ENCODE measurements at places on chromosomes 16 and 17.

GRCh38 chr17:77247048-77247541, 106.3 kb downstream of the SEC14L1 start:
- peak; percentile 73 for DNase-seq

DNA sequence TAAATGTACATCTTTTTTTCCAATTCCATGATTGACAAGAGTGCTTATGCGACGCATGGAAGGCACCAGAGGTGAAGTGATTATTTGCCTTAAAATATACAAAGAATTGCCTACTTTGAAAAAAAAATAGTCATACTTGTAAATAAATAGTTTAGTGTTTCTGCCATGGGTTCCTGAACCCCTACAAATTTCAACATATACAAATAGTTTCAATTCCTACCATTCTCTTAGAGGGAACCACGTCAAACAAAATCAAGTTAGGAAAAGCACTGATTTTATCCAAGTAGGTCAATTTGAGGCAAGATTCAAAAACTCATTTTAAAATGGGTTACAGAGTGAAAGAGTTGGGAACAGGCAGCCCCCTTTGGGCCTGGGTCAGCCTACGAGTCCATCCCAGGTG, 11.7 kb downstream of the CMTM3 start:
- no peak for DNase-seq

DNA sequence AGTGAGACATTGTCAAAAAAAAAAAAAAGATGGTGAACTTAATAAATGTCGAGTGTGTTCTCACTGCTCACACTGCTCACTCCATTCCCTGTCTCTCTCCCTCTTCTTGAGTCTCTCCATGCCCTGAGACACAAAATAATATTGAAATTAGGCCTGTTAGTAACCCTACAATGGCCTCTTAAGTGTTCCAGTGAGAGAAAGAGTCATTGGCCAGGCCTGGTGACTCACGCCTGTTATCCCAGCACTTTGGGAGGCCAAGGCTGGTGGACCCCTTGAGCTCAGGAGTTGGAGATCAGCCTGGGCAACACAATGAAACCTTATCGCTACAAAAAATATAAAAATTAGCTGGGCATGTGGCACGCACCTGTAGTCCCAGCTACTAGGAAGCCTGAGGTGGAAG, 16.2 kb upstream of the CSF3 start:
- DNase-seq = no peak

- DNase-seq = no peak
Observed at GRCh38 chr17:78610951-78611511, 33.8 kb upstream of the DNAH17 start.

DNA sequence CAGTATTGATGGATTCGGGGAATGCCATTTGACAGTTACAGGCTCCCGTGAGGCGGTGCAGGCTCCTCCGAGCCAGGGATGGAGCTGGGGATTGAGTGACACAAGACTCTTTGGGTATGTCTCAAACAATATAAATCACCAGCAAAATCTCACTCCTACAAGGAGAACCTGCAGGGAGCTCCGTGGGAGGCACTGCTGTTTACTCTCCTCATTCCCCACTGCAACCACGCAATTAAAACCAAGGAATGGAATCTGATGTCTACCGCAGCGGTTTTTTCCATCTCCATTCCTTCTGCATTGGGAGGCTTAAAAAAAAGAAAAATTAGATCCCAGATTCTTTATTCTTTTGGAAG, 157.9 kb downstream of the WWOX start:
- DNase-seq = no peak

DNA sequence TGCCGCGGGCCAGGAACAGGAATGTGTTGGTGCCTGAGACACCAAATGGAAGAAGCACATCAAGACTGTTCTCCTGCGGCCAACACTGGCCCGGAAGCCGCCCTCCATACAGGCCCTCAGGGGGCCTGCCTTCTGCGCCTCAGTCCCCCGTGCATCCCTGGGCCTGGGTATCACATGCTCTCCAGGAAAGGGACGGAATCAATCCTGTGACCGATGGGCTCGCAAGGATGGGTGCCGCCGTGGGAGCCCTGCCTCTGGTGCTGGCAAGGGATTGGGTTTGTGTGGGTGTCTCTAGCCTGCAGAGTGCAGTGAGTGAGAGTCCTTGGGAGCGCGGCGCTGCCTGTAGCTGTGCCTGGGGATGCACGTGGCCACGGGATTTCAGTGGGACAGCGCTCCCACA, 19.4 kb downstream of the CIBAR2 start:
- DNase-seq = no peak

DNA sequence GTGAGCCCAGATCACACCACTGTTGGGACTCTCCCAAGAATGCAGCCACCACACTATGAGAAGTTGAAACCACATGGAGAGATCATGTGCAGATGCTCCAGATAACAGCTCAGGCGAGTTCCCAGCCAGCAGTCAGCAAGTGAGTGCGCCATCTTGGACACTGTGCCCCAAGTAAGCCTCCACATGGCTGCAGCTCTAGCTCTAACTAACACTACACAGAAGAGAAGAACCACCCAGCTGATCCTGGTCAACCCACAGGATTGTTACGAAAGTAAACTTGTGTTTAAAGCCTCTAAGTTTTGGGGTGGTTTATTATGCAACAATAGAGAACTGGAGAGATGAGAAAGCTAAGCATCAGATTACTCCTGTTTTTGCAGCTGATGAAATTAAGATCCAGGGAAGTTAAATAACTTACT, 25.8 kb downstream of the SLC38A7 start:
- no peak for DNase-seq

GRCh38 chr17:39591958-39592954, 15.5 kb downstream of the NEUROD2 start:
- no peak for DNase-seq

- DNase-seq = no peak
Observed at GRCh38 chr17:76252040-76252954, 12.0 kb upstream of the RNF157 start.

- no peak for DNase-seq
Observed at GRCh38 chr17:42283241-42284023, 4.9 kb upstream of the STAT5A start.

GRCh38 chr17:6137716-6138502, 67.7 kb downstream of the WSCD1 start:
- DNase-seq = no peak

DNA sequence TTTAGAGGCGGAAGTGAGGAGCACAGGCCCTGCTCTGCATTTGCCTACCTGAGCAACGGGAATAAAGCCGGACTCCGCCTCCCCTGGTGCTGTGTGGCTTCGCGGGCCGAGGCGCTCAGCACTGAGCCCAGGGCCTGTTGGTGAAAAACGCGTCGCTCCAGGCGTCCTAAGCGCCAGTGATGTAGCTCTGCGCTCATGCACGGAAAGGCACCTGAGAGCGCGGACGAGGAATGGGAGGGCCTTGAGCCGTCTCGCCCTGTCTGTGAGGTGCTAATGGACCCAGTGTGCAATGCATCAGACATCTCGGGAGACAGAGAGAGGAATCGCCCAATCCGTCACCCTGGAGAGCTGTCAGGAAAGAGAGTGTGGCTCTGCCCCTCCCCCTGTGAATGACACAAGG, 17.2 kb upstream of the ATP2A3 start:
- no peak for DNase-seq

DNA sequence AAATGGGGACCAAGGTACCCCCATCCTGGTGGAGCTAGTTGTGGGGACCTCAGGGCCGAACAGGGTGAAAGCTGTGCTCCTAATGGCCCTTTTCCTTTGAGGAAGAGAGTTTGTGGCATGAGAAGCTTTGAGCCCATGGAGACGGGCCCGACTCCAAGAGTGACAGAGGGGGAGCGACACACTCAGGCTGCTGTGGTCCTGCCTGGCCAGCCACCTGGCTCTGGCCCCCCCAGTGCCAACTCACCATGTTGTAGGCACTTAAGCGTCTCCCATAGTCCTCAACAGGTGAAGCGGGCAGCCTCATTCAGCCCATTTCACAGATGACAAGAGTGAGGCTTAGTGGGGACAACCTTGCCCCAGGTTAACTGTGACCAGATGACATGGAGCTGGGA, 1.6 kb downstream of the IL21R start:
- no peak for DNase-seq

Measured in stimulated activated CD8-positive, alpha-beta memory T cell treated with anti-CD3 and anti-CD28 coated beads, Interleukin-2, amount 100 ng/mL, for 1 hour (primary cell).